ENCODE measurements at places on chromosomes 7 and 10.

GRCh38 chr10:132237871-132238270 lies 51.1 kb downstream of the DPYSL4 start:
- no peak for DNase-seq

DNA sequence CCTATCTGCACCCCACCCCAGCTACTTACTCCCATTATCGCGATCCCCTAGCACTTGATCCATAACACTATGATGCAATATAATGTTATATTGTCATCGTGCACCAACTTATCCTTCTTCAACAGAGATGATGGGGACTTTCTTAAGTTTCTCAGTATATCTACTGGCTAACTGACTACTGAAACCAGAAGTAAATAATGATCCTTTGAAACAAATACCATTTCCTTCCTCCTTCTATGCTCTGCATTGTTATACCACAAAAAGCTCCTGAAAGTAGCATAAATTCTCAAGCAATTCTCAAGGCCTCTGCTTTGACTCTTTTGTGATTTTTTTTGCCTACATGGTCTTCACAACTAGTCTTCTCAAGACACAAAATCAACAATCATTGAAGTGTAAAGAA lies 68.9 kb downstream of the HTR7 start:
- DNase-seq, result no peak

- DNase-seq, result no peak
Measured at GRCh38 chr10:96863922-96864543, 31.9 kb downstream of the LCOR start.

- DNase-seq, result no peak
Measured at GRCh38 chr10:49595003-49595712, 15.0 kb upstream of the SLC18A3 start.

- no peak for DNase-seq
Measured at GRCh38 chr7:96045919-96046318, 273.6 kb downstream of the DYNC1I1 start.
